ENCODE measurements at places on chromosomes 12 and 14.

- no peak for DNase-seq
Observed at GRCh38 chr12:128820723-128821432, 2.9 kb downstream of the SLC15A4 start.

DNA sequence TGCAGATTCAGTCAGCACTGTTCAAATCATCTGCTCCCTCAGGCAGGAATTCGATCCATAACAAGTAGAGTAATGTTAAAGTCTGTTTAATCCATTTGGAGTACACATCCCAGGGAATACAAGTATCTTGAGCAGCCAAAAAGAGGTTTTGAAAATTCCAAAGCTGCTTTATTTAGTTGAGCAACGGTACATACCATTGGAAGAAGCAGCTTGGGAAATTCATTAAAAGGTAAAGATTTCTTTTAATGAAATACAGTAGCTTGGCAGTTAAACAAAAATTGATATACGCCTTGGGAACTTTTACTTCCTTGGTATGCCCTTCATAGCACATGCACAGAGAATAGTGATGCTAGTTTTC is 153.8 kb downstream of the LRIG3 start:
- no peak for DNase-seq

DNA sequence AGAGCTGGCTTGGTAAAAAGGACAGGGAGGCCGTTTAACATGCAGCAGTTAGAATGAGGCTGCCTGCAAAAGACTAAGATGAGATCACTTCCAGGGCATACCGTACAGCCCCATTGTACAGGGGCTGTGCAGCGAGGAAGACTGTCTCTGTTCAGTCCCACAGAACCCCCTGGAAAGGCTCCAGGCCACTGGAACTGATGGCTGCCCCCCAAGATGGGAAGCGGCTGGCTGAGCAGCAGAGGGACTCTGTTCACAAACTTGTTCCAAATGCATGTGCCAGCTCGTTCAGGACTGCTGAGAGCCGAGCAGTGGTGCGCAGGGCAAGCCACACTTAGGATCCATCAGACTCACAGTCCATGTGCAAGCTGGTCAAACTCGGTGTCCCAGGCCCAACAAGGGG is 82.9 kb downstream of the CHGA start:
- no peak for DNase-seq

DNA sequence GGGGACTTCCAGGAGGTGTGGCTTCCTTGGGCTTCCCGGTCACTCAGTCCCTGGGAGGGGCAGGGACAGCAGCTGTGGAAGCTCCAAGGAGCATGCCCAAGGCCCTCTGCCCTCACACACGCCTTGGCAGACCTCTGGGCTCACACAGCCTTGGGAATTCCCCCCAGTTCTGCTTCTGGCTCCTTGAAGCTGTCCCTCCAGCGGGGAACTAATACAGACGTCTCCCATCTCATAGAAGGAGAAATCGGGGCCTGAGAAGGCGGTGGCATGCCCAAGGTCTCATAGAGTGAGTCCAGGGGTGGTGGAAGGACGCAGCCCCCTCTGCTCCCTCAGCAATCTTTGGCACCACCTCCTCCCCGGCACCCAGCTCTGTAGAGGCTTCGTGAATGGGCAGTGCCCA is 15.7 kb upstream of the TMEM119 start:
- DNase-seq = no peak

DNA sequence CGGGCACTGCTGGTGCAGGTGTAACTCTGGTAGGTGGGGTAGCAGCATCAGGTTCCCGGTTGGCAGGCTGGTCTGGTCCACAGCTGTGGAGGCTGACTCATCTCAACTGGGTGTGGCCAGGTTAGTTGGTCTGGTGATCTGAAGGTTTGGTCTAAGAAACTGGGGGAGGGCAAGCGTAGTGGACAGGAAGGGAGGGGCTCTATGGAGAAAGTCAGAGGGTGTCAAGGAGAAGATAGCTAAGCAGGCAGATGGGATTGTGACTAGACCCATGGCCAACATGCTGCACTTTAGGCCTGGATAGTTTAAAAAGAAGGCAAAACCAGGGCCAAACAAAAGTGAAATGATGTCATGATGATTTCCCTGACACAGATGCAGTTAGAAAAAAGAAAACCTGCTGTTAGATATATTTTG is 7.9 kb downstream of the TRIM9 start:
- DNase-seq = no peak

- DNase-seq = no peak
Observed at GRCh38 chr12:33047666-33048065, 151.1 kb upstream of the PKP2 start.

DNA sequence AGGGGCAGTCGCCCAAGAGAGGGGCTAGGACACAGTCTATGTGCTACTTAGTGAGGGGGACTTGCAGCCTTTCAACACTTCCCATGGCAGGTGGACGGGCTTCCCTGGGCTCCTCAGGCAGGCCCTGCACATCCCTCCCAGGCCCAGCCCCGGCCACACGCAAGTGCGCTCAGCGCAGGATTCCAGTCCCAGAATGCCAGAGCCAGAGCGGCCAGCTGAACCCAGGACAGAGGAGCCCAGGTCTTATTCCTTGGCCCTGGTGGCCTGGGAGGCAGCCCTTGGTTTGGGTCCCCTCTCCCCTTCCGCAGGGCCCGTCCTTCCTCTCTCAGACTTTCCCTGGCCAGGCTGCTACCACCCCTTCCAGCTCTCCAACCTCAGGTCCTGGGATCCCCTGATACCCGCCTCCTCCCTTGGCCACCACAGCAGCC is 12.0 kb downstream of the DLK1 start:
- no peak for DNase-seq

All from stimulated activated CD4-positive, alpha-beta T cell treated with anti-CD3 and anti-CD28 coated beads, TNF-alpha, amount 100 ng/mL, for 1 hour (primary cell).